ENCODE measurements at places on chromosomes 5 and 9.

- DNase-seq: peak; percentile 92
Measured at GRCh38 chr5:168706655-168707069, 127.5 kb upstream of the PANK3 start.

DNA sequence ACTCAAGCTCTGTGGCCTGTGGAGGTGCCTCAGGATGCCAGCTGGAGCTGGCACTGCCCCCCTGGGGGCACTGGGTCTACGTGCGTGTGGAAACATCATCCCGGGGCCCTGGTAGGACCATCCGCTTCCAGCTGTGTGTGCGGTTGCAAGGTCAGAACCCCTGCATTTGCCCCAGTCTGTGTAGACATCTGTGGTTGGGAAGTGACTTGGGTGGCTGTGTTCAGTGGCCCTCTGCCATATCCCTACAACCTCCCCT is 12.5 kb downstream of the TMEM8B start:
- no peak for DNase-seq

DNA sequence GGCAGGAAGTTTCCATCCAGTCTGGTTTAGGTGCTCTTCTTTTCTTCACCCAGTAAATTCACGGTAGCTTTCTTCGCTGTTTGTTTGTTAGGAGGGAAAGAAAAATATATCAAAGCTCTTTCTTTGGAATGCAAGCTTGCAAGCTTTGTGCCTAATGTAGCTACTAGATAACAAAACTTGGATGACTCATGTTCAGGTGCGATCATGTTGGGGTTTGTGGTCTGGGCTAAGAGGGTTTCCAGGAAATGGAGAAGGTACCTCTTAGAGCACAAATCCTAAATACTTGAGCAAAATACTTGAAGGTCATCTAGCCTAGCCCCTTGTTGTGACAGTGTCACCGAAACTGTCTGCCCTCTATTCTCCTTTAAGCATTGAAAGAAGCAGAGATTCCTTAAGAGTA is 17.7 kb downstream of the SRP19 start:
- DNase-seq: no peak

DNA sequence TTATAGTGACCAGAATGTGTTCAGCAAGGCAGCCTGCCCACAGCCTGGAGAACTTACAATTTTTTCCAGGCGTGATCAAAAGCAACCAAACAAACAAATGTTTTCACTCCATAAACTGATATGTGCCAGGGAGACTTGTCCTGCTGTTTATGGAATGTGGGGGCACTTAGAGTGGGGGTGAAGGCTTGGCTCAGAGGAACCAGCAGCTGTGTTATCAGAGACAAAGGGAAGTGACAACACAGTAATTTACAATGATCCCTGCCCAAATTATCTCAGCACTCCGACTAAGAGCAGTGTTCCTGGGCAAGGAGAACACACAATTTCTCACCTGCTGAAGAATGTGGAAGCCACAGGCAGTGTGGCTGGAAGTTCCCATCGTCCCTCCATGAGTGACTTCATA is 429.1 kb upstream of the IRX4 start:
- DNase-seq: no peak

DNA sequence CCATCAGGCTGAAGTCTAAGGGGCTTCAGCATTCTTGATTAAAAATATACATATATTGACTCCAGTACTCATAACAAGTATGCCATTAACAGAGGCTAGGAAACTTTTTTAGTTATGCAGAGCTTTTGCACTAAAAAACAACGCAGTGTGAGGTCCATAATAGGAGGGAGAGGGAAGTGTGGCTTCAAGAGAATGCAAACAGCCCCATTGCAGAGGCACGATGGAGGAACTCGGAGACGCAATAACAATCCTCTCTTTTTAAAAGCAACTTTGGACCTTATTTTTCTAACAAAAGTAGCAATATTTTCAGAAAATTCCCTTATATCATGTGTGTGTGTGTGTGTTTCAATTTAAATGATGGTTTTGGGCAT is 150.0 kb upstream of the PTCH1 start:
- no peak for DNase-seq

DNA sequence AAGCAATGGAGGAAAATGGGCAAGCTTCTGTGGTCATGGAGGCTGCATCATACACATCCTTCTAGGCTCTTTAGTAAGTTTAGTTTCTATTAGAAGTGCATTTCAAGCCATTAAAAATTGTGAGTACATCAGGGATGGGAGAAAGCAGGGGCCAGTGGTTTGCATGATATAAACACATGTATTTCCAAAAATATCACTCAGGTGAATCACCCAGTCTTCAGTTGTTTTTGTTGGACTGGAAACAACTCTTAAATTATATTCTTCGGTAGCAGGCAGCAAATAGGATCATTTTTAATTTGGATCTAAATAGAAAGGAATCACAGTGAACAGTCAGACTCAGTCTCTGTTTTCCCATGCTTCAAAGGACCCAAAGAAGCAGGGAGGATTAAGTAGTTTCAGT is 657.9 kb downstream of the TLR4 start:
- no peak for DNase-seq

DNA sequence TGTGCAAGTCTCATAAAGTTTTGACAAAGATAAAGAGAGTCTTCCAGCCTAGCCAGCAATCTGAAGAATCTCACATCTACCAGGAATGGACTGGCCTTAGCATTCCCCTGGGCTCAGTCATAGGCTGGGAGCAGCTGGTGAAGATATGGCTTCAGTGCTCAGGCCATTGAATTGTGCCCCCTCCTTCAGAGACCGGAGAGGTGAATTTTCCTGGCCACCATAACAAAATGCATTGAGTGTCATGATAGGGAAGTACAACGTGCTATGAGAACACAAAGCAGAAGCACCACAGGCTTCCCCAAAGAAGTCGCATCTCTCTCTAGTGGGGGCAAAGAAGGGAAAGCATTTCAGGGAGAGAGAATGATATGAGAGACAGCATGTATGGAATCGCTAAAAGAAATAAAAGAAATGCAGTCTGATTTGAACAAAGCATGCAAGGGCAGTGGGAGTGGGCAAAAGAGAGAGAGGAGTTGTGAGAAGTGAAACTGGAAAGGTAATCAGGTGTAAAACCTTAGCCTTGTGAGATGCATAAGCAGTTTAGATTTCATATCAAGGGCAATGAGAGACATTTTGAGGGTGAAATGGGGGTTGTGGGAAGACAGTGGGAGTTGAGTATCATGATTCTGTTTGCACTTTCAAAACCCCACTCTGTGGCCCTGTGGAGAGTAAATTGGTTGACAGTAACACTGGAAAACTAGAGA is 57.1 kb upstream of the NMUR2 start:
- DNase-seq: no peak

GRCh38 chr5:177356746-177357145 is 978 bp upstream of the RGS14 start:
- DNase-seq: no peak

GRCh38 chr5:127805448-127805847 is 102.3 kb downstream of the CCDC192 start:
- no peak for DNase-seq

GRCh38 chr9:136249877-136250559 is 4.4 kb upstream of the QSOX2 start:
- DNase-seq: no peak

- no peak for DNase-seq
Measured at GRCh38 chr9:133182151-133182550, 18.4 kb upstream of the GBGT1 start.

DNA sequence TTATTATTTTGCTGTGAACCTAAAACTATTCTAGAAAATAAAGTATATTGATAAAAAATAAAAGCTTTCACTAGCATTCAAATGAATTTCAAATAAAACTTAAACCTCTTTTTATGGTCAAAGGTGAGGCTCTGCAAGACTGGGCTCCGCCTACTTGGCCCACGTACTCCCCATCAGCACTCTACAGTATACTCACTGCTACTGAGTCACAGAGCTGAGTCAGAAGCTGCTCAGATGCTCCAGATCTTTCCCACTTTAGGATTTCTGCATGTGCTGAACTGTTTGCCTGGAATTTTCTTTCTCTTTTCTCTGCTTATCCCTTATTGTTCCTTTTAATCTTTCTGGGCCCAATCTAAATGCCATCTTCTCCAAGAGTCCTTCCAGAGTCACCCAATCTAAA is 331.9 kb upstream of the CCNG1 start:
- DNase-seq: no peak

- no peak for DNase-seq
Measured at GRCh38 chr9:34151398-34151797, 24.9 kb upstream of the DCAF12 start.

- DNase-seq: no peak
Measured at GRCh38 chr5:71454913-71455312, 538 bp upstream of the BDP1 start.

DNA sequence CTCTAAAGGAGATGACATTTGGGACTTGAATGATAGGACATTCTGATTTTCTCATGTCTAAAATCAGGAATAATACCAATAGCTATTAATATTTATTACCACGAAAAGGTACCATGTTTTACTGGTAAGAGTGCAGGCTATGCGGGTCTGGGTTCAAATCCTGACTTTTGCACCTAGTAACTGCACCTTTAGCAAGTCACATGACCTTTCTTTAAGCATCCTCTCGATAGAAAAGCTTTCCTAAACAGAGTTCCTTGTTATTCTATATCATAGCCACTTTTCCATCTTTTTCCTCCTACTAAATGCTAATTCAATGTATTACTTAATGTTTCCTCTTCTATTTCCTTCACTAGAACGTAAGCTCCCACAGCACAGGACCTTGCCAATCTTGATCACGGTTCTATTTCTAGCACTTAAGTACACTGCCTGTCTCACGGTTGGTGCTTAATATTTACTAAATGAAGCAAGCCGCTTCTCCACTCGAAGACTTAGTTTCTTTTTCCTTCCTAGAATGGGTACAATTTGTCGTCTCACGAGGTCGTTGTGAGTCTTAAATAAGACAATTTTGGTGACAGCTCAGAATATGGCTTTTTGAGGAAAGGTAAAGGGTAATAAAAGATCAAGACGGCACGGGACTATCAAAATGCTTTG is 816 bp downstream of the RBM18 start:
- peak; percentile 33 for DNase-seq

DNA sequence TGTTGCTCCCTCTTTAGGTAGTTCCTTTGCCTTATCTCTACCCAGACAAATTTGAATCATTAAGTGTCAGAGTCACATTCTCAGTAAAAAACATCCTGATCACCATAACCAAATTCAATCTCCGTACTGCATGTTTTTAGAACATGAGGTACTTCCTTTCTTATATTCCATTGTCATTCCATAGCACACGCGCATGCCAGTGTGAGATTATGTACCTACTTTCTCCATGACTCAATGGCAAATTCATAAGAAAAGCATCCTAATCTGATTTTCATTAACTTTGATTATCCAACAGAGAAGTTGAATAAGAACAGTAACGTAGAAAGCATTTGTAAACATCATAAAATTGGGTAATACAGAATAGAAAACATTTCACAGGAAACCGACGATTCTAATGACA is 1118.6 kb upstream of the CDH9 start:
- no peak for DNase-seq

GRCh38 chr5:179297486-179298180 is 47.6 kb downstream of the ADAMTS2 start:
- DNase-seq: no peak

DNA sequence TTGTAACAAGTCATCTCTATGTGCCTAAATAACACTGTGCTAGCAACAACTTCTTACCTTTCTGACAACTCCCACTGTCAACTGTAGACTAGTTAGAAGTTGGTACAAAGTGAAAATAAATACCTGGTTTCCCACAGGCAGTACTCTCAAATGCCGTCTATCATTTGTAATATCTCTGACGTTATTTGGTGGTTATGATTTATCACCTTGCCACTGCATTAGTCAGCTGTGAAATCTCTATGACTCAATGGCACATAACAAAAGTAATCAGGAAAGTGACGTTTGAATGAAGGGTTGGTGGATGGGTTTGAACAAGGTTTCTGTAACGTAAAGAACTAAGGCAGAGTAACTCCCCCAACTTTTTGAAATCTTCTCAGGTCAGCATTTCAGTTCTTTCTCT is 592.3 kb downstream of the MAT2B start:
- no peak for DNase-seq

DNA sequence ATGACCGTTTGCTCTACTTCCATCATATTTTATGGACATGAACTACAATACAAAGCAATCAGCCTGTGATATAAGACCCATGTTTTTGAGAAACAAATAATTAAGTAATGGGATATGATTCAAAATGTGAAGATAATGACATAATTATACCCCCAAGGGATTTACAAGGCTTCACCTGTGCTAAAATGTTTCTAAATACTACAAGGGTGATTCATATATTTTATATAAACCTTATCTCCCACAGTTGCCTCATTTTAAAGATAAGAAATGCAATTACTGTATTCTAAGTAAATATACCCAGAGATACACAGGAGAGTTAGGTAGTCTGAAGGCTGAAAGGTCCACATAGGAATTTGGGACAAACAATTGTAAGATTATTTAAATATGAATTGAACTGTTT is 662.0 kb upstream of the CHD1 start:
- DNase-seq: no peak

DNA sequence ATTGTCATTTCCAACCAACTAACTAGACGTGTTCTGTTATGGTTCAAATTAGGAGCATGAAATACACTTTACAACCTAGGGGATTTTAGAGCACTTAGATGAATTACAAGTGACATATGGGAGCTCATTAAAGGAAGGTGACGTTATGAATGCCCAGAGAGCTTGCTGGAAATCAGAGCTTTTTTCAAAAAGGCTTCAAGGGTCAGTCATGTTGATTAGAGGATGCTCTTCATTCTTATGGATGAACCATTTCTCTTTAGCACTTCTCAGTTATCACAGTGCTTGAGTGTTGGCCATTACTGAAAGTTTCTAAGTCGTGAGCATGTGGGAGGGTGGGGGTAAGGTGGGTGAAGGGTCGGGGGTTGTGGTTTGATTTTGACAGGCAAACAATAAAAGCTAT is 1245.5 kb upstream of the DMAC1 start:
- DNase-seq: peak; percentile 81

GRCh38 chr5:40364441-40364840 is 315.3 kb upstream of the PTGER4 start:
- no peak for DNase-seq

DNA sequence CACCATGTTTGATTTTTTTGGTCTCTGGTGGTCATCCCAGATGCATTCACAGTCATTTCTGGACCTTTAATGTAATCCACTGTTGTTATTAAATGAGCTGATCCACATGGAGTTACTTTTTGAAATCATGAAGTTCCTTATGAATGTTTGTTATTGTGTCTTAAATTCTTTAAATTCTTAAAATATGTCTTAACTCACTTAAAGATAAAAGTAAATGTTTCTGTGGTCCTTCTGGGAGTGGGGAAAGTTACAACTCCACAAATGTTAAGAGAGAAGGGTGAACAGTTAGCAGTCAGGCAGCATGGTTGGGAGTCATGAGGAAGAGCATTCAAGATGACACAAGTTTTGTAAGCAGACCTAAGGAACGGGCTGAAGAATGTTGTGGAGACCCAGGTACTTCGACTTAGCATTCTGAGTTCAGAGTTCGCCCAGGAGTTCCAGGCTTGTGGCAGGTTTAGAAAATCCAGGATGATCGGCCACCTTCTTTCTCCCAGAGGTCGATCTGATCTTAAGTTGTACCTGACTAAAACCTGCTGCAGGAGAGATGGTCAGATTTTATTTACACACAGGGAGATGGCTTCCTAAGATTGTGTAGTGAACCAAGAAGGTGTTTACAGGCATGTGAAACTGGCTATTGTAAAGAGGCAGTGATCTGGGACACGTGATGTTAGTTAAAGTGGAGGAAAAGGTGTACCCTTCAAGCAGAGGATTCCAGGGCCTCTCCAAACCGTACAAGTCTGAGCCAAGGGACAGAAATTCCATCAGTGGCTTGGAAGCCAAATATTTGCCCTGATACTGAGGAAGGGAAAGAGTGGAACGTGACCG is 17.2 kb downstream of the SLC1A1 start:
- no peak for DNase-seq
